ENCODE measurements at places on chromosomes 2 and 18. TPM values are rescaled to one million over a fixed set of nuclear protein-coding genes. Genes with fewer than 3 reads are reported as not detected.

CRYGC gene
- total RNA-seq: not detected

NOSTRIN gene
- 21.2 TPM for total RNA-seq

ARMC9 gene
- 6.8 TPM for total RNA-seq

CCDC121 gene
- 3.1 TPM for total RNA-seq

DNA sequence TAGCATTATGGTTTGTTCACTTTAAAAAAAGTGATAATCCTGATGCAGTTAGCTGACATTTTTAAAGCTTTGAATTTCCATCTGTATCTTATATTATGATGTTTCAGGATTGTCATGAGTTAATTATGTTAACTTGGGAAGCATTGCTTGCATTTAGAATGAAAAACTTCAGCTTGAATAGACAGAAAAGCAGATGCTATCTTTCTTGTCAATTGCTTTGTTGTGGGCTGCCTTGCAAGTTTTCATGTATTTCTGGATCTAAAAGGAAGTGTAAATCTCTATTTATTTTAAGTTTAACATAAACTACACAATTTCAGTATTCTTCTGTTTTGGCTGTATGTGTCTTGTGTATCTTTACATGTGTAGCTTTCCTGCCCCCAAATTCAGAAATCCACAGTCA is 479.5 kb downstream of the ARHGAP15 start:
- no peak for DNase-seq

DNA sequence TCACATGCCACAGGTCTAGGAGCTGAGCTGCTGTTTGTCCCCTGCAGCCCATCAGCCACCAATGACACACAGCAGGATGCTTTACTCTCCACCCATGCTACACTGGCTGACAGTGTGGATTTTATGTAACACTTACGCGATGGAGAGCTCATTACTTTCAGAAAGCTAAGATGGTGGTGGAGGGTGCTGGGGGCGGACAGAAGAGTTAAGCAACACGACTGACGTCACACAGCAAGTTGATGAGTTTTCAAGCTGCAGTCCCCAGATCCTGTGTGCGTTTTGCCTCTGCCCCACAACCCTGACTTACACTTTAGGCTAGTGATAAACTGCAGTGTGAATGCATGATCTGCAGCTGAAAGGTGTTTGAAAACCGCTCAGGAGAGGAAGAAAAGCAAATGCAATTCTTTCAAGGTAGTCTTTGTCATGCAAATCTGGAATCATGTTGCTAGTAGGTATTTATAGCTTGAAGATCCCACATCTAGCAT is 42.4 kb downstream of the MRPS5 start:
- DNase-seq: no peak

DNA sequence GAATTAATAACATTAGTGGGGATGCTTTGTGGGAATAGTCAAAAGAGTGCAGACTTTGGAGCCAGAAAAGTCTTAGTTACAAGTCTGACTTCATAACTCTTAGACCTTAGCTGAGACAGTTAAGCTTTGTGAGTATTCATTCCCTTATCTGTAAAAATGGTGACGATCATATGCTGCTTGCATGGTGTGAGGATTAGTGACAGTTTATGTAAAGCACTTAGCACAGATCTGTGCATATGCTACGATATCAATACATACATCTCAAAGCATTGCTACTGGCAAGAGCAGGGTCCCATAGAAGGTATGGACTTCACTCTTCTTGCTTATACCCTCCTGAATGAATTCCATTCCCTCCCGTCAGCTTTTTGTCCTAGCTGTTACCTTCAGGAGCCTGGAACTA is 56.7 kb upstream of the LYPD6B start:
- DNase-seq: no peak

DNA sequence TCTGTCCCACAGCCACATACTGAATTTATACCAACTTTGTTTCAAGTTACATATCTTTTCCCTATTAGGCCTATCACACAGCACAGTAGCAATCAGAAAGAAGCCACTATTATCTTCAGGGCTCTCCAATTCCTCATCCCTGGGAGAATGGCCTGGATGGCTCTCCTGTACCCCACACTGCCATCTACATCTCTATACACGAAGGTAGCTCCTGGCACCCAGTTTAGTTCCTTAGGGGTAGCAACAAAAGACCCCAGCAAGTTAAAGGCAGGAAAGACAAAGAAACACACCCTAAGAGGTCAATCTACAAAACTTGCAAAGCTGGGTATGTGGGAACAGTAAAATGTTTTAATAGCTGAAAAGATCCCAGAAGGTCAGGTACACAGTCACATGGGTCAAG is 39.9 kb downstream of the PAIP2B start:
- no peak for DNase-seq

DNA sequence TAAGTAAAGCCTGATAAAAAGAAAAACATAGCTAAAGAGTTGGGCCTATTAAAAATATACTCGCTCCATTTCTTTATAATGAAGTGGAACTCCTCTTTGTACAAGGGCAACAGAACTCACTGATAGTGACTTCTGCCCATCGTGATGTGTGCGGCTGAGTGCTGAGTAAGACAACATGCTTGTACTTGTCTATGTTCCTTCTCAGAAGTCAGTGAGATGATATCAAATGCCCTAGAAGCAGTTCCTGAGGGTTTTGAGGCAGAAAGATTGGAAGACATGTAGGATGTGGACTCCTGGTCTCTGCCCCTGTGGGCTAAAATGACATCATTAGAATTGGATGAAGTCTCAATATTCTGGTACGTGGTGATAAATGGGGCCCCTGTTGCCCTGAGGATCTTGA is 73.8 kb downstream of the USP40 start:
- no peak for DNase-seq

- DNase-seq: no peak
Measured at GRCh38 chr2:240136671-240137292, 677 bp upstream of the COPS9 start.

Measured in right cardiac atrium (tissue), 5 donors.